Airway epithelial cell (primary cell): ENCODE measurements at places on chromosomes 16 and 17. TPM values are rescaled to one million over a fixed set of nuclear protein-coding genes. Genes with fewer than 3 reads are reported as not detected.

Gene KRT32
- total RNA-seq, result 0.21 TPM in 1 of 2 replicates, not detected in the other

Gene KIF2B
- total RNA-seq, result not detected in 2 replicates

Gene CSH1
- total RNA-seq, result not detected in 2 replicates

Gene LGALS9
- total RNA-seq, result 0.65 and 5.5 TPM in 2 replicates

Gene AATK
- 0.28 TPM in 2 replicates for total RNA-seq

Gene TPSD1
- not detected in 2 replicates for total RNA-seq

Gene COL1A1
- 109 and 112 TPM in 2 replicates for total RNA-seq

Gene PMFBP1
- total RNA-seq, result 0.35 TPM in 1 of 2 replicates, not detected in the other

Gene SOST
- not detected in 2 replicates for total RNA-seq

Gene COPRS
- total RNA-seq, result 63.8 and 68.0 TPM in 2 replicates

Gene PLCG2
- total RNA-seq, result 1.3 and 2.5 TPM in 2 replicates

Gene MT1E
- total RNA-seq, result 367 and 549 TPM in 2 replicates

Gene RNF222
- 1.4 and 2.2 TPM in 2 replicates for total RNA-seq

Gene KRTAP2-2
- total RNA-seq, result not detected in 2 replicates

Gene OTOP3
- 0.14 and 0.56 TPM in 2 replicates for total RNA-seq

Gene KRTAP4-4
- not detected in 2 replicates for total RNA-seq

Gene SPIRE2
- 1.1 and 1.2 TPM in 2 replicates for total RNA-seq

Gene STX1B
- 0.05 and 1.1 TPM in 2 replicates for total RNA-seq

Gene TMC7
- 1.8 and 3.2 TPM in 2 replicates for total RNA-seq

Gene SLC5A2
- 0.14 TPM in 1 of 2 replicates, not detected in the other for total RNA-seq

Gene CDH1
- total RNA-seq, result 224 and 265 TPM in 2 replicates

Gene ACSM2B
- total RNA-seq, result not detected in 2 replicates

Gene ACAP1
- total RNA-seq, result 0.42 and 0.78 TPM in 2 replicates

Gene PLLP
- 7.5 and 8.6 TPM in 2 replicates for total RNA-seq

Gene RNF135
- total RNA-seq, result 13.7 and 15.7 TPM in 2 replicates

Gene MMP28
- 47.8 and 64.9 TPM in 2 replicates for total RNA-seq

Gene TMEM92
- total RNA-seq, result 5.6 and 7.5 TPM in 2 replicates

Gene RASD1
- total RNA-seq, result 0.42 and 0.85 TPM in 2 replicates

Gene KAT8
- total RNA-seq, result 16.9 and 30.6 TPM in 2 replicates

Gene CLEC10A
- not detected in 2 replicates for total RNA-seq

Gene PRAC1
- not detected in 2 replicates for total RNA-seq

Gene ALOX12
- 2.5 and 3.1 TPM in 2 replicates for total RNA-seq

Gene TBC1D3G
- total RNA-seq, result not detected in 2 replicates

Gene CCDC144A
- 0.14 and 0.19 TPM in 2 replicates for total RNA-seq

Gene RASL10B
- 0.35 and 0.60 TPM in 2 replicates for total RNA-seq

Gene CACNG4
- 0.65 and 0.99 TPM in 2 replicates for total RNA-seq

Gene HSPB9
- total RNA-seq, result not detected in 2 replicates

Gene SCIMP
- total RNA-seq, result not detected in 2 replicates

Gene GH1
- not detected in 2 replicates for total RNA-seq

Gene CCL17
- total RNA-seq, result not detected in 2 replicates

Gene CNOT1
- total RNA-seq, result 95.0 and 98.1 TPM in 2 replicates

Gene CSH2
- not detected in 2 replicates for total RNA-seq

Gene SLC2A4
- total RNA-seq, result 0.14 and 0.56 TPM in 2 replicates

Gene RAMP2
- total RNA-seq, result 0.49 TPM in 1 of 2 replicates, not detected in the other

Gene NPIPB6
- total RNA-seq, result 0.49 TPM in 1 of 2 replicates, not detected in the other

Gene TMC8
- total RNA-seq, result 0.46 and 0.85 TPM in 2 replicates

Gene TPPP3
- 0.19 TPM in 1 of 2 replicates, not detected in the other for total RNA-seq

Gene SHBG
- 0.28 and 0.51 TPM in 2 replicates for total RNA-seq

Gene OR1F1
- total RNA-seq, result 0.78 TPM in 1 of 2 replicates, not detected in the other

Gene CCL3
- not detected in 2 replicates for total RNA-seq

Gene ABCA9
- under 0.01 TPM in 1 of 2 replicates, not detected in the other for total RNA-seq

Gene CEP95
- 16.9 and 20.0 TPM in 2 replicates for total RNA-seq

Gene BEAN1
- total RNA-seq, result 0.42 TPM in 1 of 2 replicates, not detected in the other

Gene LSM12
- total RNA-seq, result 42.0 and 66.4 TPM in 2 replicates

Gene SLC38A8
- total RNA-seq, result not detected in 2 replicates

Gene SLFN14
- not detected in 2 replicates for total RNA-seq

Gene MYO1C
- total RNA-seq, result 65.6 and 85.6 TPM in 2 replicates
